ENCODE measurements at places on chromosomes 2 and 18.

DNA sequence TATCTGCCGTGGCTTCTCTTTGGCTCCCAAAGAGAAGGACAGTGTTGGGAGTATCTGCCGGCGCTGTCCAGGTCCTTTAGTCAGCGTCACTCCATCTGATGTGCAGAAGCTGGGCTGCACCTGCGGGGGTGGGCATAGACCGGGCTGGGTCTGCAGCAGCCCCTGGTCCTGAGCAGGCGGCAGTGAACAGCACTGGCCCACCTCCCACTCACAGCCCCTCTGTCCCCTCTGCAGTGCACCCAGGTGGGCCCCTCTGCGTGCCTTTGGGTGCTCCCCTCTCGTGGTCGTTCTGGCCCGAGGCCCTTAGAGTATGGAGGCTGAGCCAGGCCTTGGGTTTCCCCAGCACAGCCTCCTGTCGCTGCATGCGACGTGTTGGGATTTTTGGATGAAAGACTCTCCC, 95.7 kb downstream of the USP40 start:
- DNase-seq, result no peak

GRCh38 chr2:120892967-120893667, 157.4 kb downstream of the GLI2 start:
- peak; percentile 86 for DNase-seq

DNA sequence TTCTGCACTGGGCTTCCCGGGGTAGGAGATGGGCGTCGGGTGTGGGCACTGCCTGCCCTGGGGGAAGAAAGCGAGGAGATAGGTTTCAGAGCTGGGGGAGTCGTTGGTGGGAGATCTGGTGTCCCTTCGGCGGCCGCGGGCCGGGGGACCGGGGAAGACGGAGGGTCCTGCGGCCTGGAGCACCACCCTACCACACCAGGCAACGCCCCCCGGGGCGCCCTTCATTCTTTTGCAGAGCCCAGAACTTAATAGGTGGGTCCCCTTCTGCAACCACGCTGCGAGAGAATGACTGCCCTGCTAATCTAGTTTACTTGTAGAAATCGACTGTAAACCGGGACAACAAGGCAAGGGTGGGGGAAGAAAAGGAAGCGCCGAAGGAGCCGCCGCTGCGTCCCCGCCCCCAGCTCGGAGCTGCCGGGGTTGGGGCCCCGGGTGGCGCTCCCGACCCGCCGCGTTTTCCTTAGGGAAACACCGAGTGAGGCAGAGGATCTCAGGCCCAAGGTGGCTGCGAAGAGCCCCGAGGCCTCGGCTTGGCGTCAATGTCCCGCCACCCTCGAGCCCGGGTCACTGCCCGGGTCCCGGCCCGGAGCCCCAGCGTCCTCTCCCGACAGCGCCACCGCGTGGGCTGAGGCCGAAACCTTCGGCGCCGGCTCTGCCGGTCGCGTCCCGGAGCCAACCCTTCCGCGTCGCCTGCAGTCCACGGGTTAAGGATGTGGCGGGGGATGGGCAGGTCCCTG, 5.4 kb upstream of the SATB2 start:
- DNase-seq, result peak; percentile 69

DNA sequence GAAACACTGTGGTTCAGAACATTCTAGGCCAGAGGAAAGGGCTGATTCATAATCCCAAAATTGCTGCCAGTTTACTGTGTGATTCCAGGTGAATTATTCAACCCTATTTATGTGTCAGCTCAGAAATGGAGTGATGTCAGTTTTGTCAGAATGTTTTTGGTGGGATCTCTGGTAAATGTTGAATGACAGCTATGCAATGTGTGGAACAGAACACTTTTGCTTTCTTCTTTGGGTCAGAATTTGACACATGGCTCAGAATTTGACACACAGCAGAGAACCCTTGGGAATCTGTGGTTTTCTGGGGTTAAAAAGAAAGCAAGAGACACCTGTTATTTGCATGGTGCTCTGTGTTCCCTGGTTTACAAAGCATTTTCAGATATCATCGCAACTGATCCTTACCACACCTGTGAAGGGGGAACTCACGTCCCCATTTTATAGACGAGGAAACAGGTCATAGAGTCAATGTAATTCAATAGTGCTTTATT, 1.6 kb upstream of the MTA3 start:
- no peak for DNase-seq

DNA sequence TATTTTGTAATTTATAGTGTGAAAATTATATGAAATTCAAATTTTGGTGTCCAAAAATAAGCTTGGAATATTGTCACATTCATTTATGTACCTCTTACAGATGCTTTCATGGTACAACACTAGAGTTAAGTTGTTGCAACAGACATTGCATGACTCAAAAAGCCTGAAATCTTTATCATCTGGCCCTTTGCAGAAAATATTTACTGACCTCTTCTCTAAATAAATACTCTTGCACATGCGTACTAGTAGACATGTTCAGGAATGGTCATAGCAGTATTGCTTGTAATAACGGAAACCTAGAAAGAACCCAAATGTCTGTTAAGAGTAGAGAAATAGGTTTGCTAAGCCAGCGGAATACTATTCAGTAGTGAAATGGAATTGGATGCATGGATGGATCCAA, 60.4 kb downstream of the GALNT1 start:
- DNase-seq, result no peak

GRCh38 chr2:14619441-14619840, 13.1 kb upstream of the LRATD1 start:
- no peak for DNase-seq

GRCh38 chr2:76667821-76668271, 854.3 kb downstream of the LRRTM4 start:
- DNase-seq, result peak; percentile 75

DNA sequence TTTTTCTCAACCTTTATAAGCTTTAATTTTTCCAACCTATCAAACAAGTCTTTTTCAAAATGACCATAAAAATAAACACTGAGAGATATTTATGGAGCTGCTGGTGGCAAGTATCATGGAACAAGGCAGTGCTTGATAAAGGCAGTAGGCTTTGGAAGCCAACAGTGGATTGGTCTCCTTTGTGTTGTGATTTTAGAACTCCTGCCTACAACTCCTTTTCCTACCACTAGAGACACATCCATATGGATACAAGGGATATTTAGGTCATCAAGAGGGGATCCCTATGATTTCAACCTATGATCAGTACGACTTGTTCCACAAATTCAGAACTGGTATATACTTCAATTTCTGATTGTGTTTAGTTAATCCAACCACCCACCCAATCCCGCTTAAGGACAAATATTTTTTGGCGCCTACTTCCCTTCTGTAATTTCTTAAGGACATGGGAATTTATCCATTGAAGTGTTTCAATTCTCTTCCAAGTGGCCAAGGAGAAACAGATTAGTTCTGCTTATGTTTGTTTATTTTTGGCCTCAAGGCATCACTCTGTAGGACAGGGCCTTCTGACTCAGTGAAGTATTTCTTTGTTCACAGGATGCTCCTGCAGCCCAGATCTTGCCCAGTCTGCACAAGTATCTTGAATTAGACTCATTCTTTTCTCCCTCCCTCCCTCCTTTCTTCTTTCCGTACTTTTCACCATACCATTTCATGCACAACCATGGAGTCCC, 2119.6 kb upstream of the PIK3C3 start:
- no peak for DNase-seq

- no peak for DNase-seq
These were observed 77.2 kb downstream of the NEURL3 start for GRCh38 chr2:96427917-96428316.

GRCh38 chr2:167708998-167709397, 538.4 kb downstream of the STK39 start:
- DNase-seq, result no peak

GRCh38 chr18:24810561-24811305, 350.3 kb downstream of the HRH4 start:
- DNase-seq, result peak; percentile 33

- DNase-seq, result no peak
These were observed 328.8 kb upstream of the GCFC2 start for GRCh38 chr2:76039505-76039904.

- no peak for DNase-seq
These were observed 19.5 kb upstream of the KCNE4 start for GRCh38 chr2:223032187-223033142.

DNA sequence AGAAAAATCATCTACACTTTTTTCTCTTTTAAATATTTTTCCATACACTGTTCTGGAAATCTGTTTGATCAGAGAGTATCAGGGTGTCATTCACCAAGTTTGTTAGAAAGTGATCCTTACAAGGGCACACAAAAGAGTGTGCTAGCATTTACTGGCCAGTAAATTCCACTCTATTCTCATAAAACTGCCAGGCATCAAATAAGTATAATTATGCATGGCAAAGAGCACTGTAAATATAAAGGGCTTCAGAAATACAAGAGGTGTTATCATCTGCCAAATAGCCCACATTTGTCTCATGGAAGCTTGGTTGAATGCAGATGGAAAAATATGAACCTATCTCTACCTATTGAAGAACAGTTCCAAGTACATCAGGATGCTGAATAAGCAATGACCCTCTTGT, 847.3 kb upstream of the ACVR2A start:
- DNase-seq, result no peak

DNA sequence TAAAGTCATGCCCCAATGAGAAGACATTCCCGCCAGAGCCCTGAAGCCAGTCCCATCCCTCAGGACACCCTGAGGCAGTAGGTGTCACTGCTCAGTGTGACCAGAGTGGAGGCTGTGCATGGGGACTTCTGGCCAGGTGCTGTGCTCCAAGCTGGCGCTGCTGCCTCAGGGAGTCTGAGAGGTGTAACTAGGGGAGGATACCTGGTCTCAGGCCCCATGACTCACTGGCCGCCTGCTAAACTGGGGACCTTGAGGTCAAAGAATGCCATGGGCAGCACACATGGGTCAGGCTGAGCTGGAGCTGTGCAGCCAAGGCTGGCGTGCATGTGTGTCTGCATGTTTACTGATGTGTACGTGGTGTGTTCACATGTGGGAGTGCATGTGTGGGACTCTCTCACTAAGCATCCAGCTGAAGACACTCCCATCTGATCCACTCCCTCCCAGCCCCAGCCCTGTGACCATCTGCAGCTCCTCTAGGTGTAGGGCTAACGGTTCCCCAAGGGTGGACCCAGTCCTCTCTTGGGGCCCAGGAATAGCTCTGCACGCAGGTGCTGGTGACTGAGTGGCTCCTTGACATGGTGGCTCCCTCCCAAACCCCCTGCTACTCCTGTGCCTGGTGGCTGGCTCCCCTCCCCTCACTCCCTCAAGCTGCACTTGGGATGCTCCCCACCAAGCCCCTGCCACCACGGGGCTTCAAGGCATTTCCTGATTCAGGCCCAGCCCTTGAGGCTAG, 16.5 kb downstream of the HS6ST1 start:
- DNase-seq, result no peak

DNA sequence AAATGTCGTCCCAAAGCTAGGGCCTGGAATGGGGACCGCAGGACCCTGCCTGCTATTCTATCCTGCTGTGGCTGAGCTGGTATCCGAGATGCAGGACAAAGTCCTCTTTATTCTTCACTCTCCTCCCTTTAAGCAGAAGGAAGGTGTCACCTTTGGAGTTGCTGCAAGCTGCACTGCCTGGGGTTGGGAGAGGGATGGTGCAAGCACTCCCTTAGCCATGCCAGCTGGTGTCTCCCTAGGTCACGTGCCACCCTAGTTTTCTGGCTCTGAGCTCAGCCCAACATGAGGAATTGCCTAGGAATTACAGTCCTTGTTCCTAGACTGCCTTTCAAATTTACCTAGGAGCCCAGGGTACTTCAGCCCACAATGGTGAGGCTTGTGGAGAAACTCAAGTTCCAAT, 21.4 kb upstream of the FAM228A start:
- no peak for DNase-seq

- no peak for DNase-seq
These were observed 387.5 kb downstream of the ADCYAP1 start for GRCh38 chr18:1292167-1292566.

DNA sequence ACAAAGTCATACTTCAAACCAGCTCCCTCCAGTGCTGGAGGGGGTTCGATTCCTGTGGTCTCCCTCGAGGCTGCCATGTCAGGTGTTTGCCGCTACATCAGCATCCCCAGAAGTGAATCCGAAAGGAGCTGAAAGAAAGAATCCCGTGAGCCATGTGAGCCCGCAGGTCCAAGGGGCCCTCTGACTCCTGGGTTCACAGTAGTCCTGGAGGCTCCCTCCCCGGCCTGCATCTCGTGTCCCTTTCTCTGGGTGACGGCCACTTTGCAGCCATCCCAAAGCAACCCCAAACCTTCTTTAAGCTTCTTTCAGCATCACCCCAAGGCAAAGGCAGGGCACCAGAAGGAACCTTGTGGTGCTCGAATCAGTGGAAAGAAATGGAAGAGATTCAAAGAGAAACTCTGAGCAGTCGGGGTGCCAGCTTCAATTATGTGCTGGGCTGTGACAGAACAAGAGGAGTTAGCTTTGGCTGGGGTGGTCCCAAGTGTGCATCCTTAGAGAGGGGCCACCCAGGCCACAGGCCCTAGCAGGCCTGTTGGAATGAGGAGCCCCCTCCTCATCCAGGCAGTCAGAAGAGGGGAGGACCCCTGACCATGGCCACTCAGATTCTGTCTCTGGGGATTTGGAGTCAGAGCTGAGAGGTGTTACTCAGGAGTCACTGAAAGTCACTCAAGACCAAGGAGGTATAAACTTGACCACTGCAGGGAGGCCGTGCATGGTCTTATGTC, 59.7 kb downstream of the CIB4 start:
- DNase-seq, result no peak
